Panc1 (cell line): ENCODE measurements at places on chromosomes 7 and 10. TPM values are rescaled to one million over a fixed set of nuclear protein-coding genes. Genes with fewer than 3 reads are reported as not detected.

SPRN gene
- total RNA-seq, result 0.64 TPM

SPDYE11 gene
- not detected for total RNA-seq

ANKRD61 gene
- total RNA-seq, result 0.18 TPM

NHLRC2 gene
- 47.3 TPM for total RNA-seq

IQUB gene
- 0.59 TPM for total RNA-seq

GPNMB gene
- 2.1 TPM for total RNA-seq

- DNase-seq, result no peak
Observed at GRCh38 chr10:60299961-60300883, 89.5 kb downstream of the ANK3 start.

- DNase-seq, result no peak
Observed at GRCh38 chr7:33076737-33077136, 14.2 kb upstream of the NT5C3A start.

- DNase-seq, result no peak
Observed at GRCh38 chr10:44576702-44577191, 191.8 kb upstream of the CXCL12 start.

DNA sequence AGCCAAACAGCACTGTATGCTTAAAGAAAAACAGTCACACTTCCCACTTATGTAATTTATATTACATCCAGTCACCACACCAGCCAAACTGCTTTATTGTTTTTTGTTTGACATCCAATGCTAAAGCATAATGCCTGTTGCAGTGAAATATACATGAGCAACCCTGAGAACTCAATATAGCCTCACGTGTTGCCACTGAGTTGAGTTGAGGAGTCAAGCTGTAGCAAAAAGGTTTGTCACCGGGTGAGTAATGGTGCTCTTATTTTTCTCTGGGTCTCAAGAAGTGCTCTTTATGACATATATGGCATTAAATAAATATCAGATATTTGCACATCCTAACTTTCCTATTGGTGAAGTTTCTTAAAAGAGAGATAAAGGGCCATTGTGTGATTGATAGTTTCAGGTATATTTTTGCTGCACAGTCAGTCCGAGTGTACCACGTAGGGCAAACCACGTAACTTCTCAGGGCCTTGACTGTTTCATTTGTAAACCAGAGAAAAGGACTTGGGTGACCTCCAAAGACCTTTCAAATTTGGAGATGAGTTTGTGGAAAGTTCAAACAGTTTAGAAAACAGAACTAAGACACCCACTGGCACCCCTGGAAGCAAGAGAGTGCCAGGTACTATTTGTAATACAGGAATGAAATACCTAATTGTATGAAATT lies 168.5 kb downstream of the CFTR start:
- DNase-seq, result no peak

DNA sequence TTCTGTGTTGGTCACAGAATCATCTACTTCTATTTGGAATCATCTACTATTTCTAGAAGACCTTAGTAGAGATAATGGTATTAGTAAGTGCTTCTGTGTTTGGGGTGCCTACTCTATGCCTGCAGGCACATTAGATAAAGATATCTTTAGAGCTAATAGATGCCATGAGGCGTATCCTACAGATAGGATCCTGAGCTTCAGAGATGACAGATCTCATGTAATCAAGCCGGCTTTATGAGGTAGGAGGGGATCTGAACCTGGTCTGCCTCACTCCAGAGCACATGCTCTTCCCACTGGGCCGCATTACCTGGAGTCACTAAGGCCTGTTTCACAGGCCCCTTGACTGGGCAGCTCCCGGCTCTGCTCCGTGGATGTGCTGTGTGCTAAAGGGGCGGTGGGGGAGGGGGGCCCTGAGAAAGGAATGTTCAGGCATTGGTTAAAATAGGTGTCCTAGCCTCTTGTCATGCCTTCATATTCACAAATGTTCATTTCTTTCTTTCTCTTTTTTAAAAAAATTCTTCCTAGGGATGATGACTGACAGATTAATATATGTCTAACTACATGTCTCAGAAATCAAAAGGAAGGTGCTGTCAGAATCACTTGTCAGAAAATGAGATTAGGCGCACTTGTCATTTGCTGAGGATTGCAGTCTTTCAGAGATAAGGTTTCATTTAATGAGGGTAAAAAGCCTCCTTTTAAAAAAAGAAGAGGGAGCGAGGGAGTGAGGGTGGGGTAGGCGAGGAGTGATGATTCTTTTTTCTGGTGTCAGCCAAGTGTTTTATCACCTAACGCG lies 458.0 kb upstream of the GALNT17 start:
- DNase-seq, result no peak

- DNase-seq, result no peak
Observed at GRCh38 chr10:130686689-130687300, 550.6 kb downstream of the GLRX3 start.
